ENCODE measurements at places on chromosomes 1 and 21. TPM values are rescaled to one million over a fixed set of nuclear protein-coding genes. Genes with fewer than 3 reads are reported as not detected.

DNA sequence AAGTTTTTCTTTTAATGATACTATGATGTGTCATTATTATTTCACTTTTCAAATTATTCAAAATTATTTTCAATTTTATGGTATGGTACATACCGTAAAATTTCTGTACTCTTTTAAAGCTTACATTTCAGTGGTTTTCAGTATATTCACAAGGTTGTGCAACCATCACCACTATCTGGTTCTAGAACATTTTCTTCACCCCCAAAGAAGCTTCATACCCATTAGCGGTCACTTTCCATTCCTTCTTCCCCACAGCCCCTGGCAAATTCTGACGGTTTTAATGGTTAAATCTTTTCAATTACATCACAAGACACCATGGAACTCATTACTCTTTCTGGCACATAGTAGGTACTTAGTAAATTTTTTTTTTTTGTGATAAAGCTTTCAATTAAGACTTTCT is 22.8 kb upstream of the ATP5PO start:
- DNase-seq, result no peak

VSIG8 gene
- total RNA-seq, result 0.57 TPM

DNA sequence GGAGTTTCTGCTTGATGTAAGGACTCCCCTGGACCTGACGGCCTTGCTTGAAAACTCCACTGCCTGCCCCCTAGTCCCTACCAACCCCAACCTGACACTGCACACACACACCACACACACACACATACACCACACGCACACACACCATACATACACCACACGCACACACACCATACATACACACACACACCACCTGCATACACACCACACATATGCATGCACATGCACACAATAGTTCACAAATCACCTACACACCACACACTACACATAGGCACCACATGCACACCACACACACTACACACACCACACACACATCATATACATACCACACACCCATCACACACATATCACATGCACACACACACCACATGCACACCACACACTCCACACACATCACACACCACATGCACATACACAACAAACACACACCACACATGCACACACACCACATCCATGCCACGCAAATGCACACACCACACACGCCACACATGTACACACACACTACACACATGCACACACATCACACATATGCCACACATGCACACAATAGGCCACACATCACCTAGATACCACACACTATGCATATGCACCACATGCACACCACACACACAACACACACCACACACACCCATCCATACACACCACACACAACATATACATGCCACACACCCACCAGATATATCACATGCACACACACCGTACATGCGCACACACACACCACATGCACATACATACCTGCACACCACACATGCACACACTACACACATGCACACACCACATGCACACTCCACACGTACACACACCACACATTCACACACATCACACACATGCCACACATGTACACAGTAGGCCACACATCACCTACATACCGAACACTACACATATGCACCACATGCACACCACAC is 3.7 kb downstream of the CASQ1 start:
- no peak for DNase-seq

- DNase-seq, result no peak
Observed at GRCh38 chr1:70542856-70543255, 131.8 kb downstream of the CTH start.

- no peak for DNase-seq
Observed at GRCh38 chr1:41434306-41434705, 50.2 kb downstream of the EDN2 start.

DNA sequence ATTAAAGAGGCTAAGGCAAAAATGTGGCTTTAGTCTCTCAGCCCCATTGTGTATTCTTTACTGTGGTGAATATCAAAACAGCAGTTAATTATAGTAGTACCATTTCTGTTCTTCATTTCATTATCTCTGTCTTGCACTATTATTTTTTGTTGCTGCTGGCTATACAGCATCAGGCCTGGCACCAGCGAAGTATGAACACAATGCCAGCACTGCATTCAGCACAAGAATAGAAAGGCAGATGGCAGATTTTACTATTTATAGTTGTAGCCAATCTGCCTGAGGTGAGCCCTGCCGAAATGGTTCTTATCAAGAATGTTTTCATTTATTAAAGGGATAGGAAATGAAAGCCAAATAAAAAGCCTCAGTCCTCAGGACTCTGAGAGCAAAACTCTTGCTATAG is 72.1 kb downstream of the GPR52 start:
- DNase-seq, result no peak

IL12RB2 gene
- not detected for total RNA-seq
